Stimulated activated memory B cell treated with anti-CD40 and anti-IgM and Interleukin-4, amounts not matched to agents 10 μg/mL and 1 μg/mL and 100 μg/mL, for 72 hours (primary cell): ENCODE measurements at places on chromosomes 6 and 20.

DNA sequence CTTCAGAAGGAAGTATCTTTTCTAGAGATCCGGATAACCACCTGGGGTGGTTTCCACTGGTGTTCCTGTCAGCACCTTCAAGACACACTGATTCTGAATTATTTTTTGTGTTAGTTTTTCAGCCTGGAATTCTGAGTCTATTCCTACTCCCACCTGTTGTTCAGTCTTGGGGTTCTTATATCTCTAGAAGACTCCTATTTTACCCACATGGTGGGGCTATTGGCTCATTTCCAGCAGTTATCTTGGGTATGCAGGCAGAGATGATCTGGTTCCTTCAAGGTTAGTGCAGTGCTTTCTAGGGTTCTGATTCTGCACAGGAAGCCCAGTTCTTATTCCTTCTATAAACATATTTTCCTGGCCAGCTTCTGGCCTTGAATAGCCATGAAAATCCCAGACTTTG lies 175.6 kb upstream of the PDE7B start:
- peak; percentile 72 for ATAC-seq

DNA sequence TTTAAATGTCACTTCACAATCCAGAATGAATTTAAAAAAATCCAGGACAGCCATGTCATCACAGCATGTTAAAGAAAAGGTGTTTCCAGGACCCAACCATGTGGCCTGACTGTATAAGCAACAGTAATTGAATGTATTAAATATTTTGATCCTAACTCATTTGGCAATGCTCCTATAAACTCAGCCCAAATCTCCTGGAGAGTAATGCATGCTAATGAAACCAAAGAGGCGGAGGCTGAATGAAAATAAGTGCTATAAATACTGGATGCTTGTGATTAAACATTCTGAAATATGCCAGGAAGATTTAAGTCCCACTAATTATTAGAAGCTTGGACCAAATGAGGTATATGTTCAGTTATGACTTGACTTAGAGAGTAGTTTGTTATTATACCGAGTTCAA lies 486.8 kb downstream of the FRK start:
- ATAC-seq, result no peak

- ATAC-seq, result peak; percentile 58
Measured at GRCh38 chr6:33126101-33126714, 50.4 kb downstream of the HLA-DPB1 start.

DNA sequence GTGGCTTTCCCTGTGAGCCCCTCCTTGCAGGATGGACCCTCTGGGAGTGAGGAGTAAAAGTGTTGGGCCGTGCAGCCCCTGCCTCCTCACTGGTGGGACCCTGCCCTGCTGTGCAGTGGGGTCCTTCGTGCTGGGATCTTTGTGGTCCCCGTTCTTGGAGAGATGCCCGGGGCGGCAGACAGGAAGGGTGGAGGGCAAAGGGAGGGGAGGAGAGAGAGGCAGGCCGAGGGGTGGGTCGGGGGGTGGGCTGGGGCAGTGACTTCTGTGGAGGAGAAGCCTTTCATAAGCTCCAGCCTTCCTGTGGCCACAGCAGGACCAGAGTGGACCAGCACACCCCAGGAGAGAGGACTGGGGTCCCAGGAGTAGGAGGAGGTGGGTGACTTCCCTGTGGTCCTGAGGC lies at the start of gene COL20A1:
Gene COL20A1 (plus strand): TSS at position 283 of the 400 bp plus-strand sequence. CDS start 1,922 bp downstream, outside the sequence.
- ATAC-seq, result no peak
